ENCODE measurements at places on chromosomes 16 and 17. TPM values are rescaled to one million over a fixed set of nuclear protein-coding genes. Genes with fewer than 3 reads are reported as not detected.

GRCh38 chr16:1941162-1942046, 1.6 kb downstream of the MSRB1 start:
- peak; percentile 68 for DNase-seq

GRCh38 chr16:27273330-27273669, 4.7 kb upstream of the NSMCE1 start:
- no peak for DNase-seq

- no peak for DNase-seq
Measured at GRCh38 chr17:31147507-31148202, 52.9 kb downstream of the NF1 start.

GRCh38 chr17:42883802-42884558, 16.6 kb upstream of the G6PC1 start:
- DNase-seq: no peak

GRCh38 chr16:49590166-49590871, 216.7 kb downstream of the C16orf78 start:
- DNase-seq: no peak

DNA sequence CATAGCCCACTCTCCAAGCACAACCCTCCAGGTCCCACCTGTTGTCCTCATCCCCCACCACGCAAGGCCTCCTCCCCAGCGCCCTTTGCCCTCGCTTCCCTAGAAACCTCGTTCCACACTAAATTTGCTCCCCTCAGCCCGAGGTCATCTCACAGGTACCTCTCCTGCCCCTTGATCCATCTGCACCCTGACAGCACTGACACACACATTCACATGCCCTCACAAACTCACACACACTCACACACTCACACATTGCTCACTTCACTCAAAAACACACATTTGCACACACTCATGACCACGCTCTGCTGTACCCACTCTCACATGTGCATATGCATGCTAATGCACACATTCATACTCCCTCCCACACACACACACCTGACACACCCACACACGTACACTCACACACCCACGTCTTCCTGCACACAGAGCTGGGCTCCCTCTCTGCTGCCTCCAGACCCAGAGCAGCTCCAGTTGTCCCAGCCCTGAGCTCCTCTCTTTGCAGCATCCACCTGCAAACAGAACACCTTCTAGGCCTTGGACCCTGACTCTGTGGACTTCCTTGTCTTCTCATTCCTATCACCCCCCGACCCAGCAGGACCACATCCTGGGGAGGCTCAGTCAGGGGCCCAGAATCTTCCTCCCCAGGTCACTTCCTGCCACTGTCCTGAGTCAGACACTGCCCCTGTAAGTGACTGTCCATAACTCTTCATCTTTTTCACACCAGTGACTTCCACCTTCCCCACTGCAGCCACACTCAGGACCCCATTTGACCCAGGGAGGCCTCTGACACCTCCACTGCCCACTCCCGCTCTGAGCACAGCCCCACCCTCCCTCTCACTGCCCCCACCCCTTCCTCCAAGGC, 4.9 kb downstream of the ASGR2 start:
- no peak for DNase-seq

The HSF4 gene
- polyA plus RNA-seq: 330 TPM

The ATXN7L3 gene
- polyA plus RNA-seq: 32.0 TPM

DNA sequence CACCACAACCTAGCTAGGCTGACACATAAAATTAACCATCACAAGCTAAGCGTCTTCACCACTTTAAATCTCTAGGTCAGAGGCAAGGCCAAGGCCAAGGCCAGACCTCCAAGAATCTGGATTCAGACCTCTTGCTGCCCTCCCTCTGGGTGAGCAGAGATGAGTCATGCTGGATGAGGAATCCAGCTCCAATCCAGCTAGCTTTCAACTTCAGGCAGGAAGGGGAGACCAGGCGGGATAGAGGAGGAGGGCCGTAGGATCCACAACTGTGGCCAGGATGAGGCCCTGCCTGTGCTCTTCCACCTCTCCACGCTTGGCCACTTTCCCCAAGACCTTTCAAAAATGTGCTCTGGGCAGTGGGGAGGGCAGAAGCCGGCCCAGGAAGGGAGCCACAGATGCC, 14.7 kb downstream of the LRRC75A start:
- DNase-seq: no peak

The RAP1GAP2 gene
- polyA plus RNA-seq: 51.2 TPM

DNA sequence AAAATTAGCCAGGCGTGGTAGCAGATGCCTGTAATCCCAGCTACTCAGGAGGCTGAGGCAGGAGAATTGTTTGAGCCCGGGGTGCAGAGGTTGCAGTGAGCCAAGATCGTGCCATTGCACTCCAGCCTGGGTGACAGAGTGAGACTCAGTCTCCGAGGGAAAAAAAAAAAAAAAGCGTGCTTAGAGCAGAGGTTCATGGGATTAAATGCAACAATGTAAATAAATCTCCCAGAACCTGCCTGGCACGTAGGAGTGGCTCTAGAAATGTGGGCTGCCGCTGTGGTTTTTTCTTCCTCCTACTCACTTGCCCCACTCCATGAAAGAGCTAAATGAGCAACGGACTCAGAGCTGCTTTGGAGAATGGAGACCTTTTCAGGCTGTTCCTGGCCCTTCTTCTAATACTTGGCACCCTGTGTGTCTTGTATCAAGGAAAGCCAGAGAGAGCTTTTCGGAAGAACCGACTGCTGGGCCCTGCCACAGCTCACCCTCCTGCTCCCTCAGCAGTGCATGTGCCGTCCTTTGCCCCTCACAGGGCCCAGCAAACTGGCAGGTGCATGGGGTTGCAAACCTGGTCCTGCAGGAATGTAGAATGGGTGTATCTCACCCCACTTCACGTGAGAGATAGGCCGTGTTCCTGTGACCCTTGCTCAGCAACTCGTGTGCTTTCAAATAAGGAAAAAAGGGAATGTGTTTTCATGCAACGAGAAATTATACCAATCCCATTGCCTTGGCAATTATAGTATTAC, 52.0 kb downstream of the LDHD start:
- DNase-seq: no peak

- no peak for DNase-seq
Measured at GRCh38 chr17:53971361-53971760, 148.6 kb downstream of the KIF2B start.

GRCh38 chr16:52758473-52758855, 211.5 kb upstream of the TOX3 start:
- no peak for DNase-seq

DNA sequence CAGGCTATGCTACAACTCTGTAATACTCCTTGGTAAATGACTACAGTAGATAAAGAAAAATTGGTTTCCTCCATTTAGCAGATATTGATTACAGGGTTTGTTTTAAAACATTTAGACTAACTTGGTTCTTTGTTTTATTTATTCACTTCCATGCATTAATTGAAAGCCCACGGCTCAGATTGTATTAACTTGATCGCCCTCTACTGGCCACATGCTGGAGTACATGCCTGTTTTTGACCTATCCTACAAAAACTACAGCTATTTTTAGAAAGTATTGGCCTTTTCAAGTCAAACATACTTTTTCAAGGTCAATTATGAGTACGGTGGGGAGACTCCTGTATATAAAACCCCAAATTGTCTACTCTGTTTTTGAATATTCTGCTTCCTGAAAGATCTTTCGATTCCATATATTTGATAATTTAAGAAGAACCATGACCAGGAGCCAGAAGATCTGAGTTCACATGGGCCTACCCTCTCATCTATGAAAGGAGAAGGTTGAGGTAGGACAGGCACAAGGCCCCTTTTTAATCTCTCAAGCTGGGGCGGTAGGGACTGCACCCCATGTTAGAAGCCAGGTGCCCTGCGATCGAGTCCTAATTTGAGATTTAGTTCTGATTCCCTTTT, 51.8 kb downstream of the CA10 start:
- no peak for DNase-seq

- no peak for DNase-seq
Measured at GRCh38 chr16:81817296-81817695, 38.2 kb downstream of the PLCG2 start.

The C16orf46 gene
- polyA plus RNA-seq: 1.4 TPM

The RHBDL3 gene
- 0.34 TPM for polyA plus RNA-seq

- no peak for DNase-seq
Measured at GRCh38 chr17:31114956-31115555, 20.3 kb downstream of the NF1 start.

GRCh38 chr16:86522634-86523033, 12.3 kb downstream of the FOXF1 start:
- no peak for DNase-seq

DNA sequence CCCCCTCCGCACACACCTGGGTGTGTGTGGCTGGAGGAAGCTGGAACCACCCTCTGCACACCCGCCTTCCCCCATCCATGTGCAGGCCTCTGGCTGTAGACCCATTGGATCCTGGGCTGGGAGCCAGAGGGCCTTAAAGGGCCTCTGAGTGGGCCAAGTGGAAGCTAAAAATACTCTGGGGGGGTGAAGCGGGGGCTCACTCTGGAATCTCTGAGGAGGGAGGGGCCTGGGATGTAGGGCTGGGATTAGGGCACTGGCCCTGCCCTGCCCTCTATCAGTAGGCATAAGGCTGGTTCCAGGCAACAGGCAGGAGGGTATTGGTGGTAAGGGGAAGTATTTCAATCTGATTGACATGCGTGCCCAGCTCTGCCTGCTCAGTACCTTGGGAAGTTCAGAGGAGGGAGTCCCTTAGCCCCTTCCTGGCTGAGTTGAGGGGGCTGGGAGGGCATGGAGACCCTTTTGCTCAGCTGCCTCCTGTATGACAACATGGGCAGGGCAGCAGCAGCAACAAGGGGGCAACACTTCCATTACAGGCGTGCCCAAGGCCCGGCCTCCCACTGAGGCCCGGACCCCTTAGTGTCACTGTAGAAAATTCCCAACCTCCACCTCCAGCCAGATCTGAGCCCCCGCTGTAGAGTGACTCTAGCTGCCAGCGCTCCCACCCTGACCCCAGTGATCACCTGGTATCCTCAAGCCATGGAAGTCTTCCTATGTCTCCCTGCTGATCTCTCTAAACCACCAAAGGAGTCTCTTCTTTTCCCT, 5.2 kb downstream of the ITGA3 start:
- DNase-seq: no peak

- no peak for DNase-seq
Measured at GRCh38 chr17:59409336-59410048, 78.0 kb downstream of the YPEL2 start.

DNA sequence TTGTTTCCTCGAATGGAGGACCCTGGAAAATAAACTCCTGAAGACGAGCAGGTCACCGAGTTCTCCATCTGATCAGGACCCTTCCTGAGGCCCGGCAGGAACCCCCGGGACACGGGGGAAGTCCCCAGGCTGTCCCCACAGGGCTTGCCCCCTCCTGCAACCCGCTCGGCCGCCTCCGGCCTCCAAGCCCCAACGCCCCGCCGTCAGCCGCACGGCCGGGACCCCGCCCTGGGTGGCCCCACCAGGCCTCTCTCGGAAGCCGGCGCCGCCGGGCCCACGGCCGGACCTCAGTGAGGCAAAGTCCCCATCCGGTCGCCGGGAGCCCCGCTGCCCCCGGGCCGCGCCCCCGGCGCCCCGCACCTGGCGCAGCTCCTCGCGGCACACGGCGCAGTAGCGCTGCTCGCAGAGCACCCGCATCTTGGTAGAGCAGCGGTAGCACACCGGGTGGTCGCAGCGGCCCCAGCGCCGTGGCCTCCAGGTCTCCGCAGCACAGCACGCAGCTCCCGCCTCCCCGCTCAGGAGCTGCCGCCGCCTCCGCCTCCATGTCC, 383 bp downstream of the ZNF598 start:
- DNase-seq: peak; percentile 25

GRCh38 chr16:75108792-75109731, 7.5 kb downstream of the LDHD start:
- peak; percentile 93 for DNase-seq

The HOXB2 gene
- 4.6 TPM for polyA plus RNA-seq

- DNase-seq: no peak
Measured at GRCh38 chr17:17845046-17845775, 8.4 kb upstream of the SREBF1 start.

DNA sequence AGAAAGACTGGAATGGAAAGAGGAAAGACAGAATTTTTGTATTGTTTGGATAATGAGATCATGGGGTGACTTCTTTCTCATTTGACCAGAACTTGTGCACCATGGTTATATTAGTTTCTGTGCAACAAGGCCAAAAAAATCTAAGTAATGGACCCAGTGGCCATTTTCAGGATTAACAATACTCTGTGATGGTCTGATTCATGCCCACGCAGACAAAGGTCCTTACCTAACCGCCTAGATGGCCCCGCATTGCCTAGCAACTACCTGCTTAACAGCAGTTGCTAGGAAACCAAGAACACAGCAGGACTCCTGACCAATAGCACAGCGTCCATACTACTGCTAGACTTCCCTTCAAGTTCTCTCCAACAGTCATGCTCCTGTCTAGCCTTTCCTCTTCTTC, 22.4 kb downstream of the MIS12 start:
- DNase-seq: no peak

GRCh38 chr16:8402981-8403843, 187.1 kb downstream of the TMEM114 start:
- DNase-seq: no peak

The PRAC1 gene
- polyA plus RNA-seq: not detected

DNA sequence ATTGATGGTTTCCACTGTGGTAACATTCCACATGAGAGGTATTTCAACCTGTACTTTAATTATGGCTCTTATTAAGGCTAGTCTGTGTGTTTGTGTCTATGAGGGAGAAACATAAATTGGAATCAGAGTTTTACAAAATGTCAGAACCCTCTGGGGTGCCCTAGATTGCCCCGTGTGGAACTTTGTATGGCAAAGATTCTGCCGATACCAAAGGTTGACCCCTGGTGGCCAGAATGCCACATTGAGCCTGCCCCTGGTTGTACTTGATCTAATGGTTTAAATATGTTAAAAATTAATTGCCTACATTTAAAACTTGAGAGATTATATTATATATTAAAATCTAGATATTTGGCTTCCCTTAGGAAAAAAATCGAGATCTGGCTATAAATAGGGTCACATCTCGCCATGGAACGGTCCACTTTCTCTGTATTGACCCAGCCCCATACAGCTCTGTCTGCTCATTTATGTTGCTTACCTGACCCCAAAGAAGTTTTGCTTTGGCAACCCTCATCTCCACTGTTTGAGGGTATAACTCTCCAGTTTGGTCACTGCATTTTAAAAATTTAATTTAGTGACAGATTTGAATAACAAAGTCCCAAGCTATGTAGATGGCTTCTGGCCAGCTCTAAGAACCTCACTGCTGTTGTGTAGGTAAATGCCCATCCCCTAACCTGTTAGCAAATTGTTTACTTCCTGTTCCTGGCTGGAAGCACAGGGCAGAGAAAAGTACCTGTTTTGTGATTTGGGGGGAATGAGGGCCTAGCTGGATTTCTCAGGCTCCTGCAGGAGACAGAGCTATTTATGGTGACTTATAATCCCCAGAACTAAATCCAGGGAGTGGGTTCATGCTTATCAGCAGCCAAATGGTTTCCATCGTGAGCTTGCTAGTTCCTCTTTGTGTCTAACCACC, 95.0 kb downstream of the PLCG2 start:
- DNase-seq: peak; percentile 15

The C1QTNF8 gene
- polyA plus RNA-seq: not detected
